Non-pigmented ciliary epithelial cell (primary cell): ENCODE measurements at places on chromosomes 2 and 18.

DNA sequence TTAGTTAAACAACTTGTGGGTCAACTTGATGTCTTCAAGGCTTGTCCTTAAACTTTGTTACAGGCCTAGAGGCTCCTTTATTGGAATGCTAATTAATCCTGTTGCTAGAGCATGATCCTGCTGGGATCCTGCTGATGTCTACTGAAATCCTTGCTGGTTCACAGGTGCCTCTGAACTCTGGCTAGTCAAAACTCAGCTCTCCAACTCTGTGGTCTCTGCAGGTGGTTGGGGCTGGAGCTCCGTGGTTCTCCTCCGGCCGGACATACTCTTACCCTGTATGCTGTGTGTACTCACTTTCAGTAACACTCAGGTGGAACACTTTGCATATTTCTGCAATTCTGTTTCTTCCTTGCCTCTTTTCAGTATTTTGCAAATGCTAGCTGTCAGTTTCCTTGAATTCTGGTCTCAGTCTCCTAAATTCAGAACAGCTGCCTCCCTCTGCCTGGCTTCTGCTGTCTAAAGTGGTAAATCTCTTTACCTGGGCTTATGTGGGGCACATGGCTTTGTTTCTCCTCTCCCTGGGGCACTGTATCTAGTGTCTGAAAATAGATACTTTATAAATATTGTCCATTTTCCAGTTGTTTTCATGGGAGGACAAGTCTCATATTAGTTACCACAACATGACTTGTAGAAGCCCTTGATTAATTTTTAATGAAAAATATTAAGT is 113.0 kb downstream of the ATP9B start:
- no peak for DNase-seq

DNA sequence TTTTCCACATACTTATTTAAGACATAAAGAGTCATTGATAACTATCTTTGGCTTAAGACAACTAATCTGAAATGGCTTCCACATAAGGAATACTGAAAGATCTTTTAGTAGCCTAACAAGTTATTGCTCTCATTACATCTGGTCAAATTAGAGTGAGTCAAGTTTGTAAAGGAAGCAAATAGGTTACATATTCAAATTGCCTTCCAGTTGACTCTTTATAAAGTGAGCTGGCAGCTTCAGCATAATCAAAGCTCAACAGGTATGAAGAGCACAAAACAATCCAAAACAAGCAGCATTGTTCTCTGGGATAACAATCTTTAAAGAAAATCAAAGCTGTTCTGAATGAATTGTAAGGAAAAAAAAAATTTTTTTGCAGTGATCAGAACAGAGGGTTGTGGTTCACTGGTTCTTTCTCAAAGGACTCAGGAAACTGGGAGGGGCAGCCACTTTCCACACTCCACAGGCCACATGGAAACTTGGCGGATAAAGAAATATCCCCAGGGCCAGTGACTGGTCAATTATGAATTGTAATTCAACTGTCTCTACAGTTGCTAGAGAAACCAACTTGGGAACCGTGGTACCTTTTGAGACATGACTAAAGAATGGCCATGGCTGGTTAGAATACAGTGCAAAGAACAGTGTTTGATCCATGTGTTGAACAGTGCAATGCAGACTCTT is 369.3 kb upstream of the KCNH7 start:
- DNase-seq = no peak

DNA sequence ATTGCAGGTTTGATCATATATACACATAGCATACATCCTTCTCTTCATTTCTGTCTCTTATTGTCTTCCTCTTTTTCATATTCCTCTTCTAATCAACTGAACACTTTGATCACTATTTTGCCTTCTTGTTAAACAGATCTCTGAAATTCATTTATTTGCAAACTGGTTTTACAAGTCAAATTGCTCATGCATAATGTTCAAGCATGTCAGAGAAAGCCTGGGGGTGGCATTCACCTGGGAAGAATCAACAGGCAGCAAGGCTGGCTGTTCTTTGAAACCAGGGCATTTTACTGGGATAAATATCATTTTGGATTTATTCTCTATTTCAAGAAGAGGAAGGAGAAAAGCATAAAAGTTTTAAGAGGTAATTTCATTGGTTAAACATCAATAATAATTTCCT is 66.9 kb upstream of the LRATD1 start:
- no peak for DNase-seq

DNA sequence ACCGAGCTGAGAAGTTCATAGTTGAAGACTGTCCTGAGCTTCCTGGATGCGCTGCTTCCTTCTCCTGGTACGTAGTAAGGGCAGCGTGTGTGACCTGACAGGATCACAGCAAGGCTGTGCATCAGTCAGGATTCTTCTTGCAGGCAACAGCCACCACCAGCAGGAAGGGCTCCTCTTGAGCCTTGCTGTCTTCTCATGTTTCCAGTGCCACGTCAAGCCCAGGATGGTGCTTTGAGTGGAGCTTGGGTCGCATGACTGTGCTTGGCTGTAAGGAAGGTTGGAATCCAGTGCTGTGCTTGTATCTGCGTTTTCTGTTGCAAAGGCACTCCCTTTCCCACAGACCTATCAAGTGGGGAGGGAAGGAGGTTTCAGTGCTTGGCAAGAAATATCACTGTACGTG is 194.3 kb downstream of the LDLRAD4 start:
- no peak for DNase-seq

DNA sequence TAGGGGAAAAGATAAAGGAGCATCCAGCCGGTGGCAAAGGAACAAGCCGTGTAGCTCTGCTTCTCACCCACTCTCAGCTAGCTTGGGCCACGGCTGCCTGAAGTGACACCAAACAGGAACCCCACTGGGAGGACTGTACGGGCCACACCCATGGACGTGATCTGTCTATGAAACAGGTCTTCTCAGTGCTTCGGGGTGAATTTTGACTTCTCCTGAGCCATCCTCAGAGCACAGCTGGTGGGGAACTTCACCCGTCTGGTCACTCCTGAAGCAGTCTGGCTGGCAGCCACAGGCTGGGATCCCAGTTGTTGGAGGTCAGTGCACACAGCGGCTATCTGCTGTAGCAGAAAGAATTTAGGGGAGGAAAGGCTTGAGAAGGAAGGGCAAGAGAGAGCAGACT is 223.8 kb downstream of the FAM210A start:
- DNase-seq = no peak

- no peak for DNase-seq
Measured at GRCh38 chr2:153604133-153604532, 125.6 kb upstream of the RPRM start.

- no peak for DNase-seq
Measured at GRCh38 chr2:174797781-174798276, 33.6 kb upstream of the CHRNA1 start.

GRCh38 chr18:37487400-37487867 is 78.2 kb downstream of the CELF4 start:
- DNase-seq = no peak

GRCh38 chr18:12933327-12933726 is 14.5 kb upstream of the SEH1L start:
- DNase-seq = no peak

- DNase-seq = no peak
Measured at GRCh38 chr18:66548747-66549146, 55.1 kb downstream of the CDH19 start.

GRCh38 chr2:28602751-28603639 is 107.1 kb downstream of the PLB1 start:
- no peak for DNase-seq

- DNase-seq = no peak
Measured at GRCh38 chr2:235357881-235358280, 136.0 kb upstream of the AGAP1 start.

GRCh38 chr2:225009768-225010167 is 32.5 kb downstream of the DOCK10 start:
- no peak for DNase-seq

DNA sequence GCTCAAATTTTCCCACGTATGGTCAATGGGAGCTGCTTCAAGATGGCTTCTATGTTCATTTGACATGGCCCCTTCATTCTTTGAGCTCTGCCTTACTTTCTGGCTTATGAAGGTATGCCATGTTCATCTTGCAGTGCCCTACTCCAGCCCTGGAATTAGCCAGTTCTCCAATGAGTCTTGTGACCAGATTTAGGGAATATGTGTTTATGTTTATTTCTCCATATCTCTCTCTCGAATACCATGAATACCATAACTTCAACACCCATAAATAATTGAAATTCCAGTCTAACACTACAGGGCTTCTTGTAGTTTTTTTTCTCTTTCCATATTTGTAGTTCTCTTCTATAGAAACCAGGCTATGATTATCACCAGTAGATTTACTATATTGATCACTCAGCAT is 39.7 kb downstream of the EPB41L5 start:
- DNase-seq = no peak

DNA sequence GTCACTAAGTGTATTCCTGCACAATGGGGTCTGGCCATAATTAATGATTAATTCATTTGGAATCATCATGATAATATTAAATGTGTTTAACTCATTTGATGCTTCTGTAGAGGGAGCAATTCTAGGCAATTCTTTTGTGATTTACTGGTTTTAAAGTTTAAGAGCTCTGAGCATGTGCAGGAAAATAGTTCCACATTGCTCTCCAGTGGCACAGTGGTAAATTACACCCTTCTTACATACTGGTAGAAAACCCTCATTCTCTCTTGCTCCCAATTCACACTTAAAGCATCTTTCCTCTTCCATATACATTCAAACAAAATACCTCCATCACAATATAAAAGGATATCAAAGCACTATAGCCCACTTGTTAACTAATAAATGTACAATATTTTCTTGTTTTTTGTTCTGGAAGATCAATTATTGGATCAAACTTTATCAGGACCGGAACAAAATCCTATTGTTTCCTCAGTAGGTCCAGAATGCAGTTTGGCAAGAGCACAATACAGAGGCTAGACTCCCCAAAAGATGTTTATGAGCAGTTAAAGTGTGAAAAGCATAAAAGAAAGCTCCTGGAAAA is 844.3 kb downstream of the MBD2 start:
- DNase-seq = peak; percentile 0

DNA sequence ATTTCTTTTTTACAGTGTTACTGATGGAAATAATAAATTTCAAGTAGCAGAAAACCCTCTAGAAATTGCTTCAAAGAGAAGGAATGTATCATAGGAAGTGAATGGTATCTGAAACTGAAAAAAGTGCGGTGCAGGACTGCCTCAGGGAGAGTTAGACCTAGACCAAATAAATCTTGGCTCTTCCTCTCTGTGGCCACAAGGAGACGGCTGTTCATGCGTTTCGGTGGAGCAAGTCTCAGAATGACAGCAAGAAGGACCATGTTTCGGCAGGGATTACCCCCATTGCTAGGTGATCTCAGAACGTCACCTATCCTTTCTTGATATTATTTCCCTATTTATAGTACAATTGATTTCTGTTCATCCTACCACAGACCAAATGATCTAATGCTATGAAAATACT is 522.3 kb downstream of the SOX11 start:
- DNase-seq = no peak

DNA sequence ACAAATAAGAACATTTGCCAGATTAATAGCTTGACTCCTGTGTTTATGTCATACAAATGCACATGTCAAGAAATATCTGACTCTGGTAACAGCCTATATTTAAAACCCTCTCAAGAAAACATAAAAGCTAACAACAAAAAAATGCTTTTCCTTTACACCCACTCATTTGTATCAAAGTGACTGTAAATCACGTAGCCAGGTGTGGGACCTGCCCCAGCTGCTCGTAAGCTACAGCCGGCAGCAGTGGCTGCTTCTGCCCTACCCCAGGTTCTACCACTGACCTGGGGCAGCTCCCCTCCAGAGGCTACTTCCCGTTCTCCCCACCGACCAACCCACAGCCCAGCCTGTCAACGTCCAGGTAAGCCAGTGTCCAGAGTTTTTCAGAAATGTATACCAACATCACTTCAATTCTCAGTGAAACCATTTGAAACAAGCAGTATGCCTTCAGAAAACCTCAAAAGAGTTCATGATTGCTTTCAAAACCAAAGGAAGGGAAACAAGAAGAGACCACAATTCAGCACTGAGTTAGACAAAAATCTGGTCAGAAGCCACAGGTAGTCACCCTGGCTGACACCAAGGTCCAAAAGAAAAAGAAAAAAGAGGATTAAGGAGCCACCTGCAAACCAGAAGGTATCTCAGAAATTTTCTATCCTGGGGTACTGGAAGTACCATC is 40.4 kb downstream of the KIDINS220 start:
- no peak for DNase-seq

DNA sequence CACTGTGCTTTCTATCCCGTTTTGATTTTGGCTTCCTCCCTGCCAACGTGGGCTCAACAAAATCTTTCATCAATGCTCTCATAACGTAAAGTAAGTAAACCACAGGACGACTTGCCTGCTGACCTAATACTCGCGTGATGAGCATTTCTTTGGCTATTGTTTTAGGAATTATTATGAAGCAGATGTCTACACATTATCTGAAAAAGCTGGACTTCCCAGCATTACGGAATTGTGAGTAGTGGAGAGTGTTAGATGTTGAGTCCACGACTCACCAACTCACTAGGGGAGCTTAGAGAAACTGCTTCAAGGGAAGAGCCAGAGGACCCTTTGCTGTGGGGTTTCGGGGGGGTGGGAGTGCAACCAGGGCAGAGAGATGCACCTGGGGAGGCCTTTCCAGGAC is 21.9 kb downstream of the HJURP start:
- DNase-seq = no peak

- DNase-seq = no peak
Measured at GRCh38 chr2:192901446-192901845, 706.7 kb upstream of the TMEFF2 start.

GRCh38 chr2:144404586-144405314 is 115.2 kb downstream of the ZEB2 start:
- no peak for DNase-seq

GRCh38 chr2:210606001-210606400 is 49.6 kb downstream of the CPS1 start:
- DNase-seq = no peak

- DNase-seq = no peak
Measured at GRCh38 chr2:72710418-72711152, 115.2 kb downstream of the EXOC6B start.

DNA sequence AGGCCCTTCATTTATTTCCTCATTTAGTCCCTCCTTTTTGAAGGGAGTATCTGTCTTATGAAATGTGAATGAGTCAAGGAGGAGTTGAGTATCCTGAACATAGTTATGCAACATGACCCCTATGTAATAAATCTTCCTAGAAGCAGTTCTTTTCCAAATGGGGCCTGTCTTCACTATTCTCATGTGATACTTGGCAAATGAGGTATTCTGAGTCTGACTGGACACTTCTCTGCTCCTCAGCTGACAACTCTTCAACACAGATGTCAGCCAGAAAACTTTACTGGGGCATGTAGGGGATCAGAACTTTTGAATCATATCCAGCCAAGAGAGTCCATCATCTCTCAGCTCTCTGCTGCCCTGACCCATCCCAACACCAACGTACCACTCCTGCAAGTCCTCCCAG is 291.6 kb downstream of the ZNF385B start:
- DNase-seq = no peak

DNA sequence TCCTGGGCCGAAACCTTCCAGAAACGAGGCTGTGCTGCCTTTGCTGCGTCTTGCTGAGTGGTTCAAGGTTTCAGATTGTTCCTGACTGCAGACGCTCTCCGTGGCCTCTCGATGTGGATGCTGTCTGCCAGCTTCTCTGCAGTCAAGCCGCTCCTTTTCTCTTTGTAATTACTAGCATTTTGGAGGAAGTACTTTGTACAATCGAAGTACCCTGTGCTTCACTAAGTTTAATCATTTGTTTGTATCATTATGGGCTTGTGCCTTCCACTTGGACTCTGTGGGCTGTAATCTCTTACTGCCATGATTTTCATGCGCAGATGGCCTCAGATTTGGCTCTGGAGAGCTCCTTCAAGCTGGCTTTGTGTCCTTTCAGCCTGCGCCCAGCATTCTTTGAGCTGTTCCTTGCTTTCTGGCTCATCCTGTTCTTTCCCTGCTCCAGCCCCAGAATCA is 49.3 kb downstream of the TRAF3IP1 start:
- DNase-seq = no peak

GRCh38 chr2:119119999-119120756 is 38.4 kb downstream of the C1QL2 start:
- DNase-seq = no peak
